ENCODE measurements at places on chromosomes 2 and 18.

GRCh38 chr2:9382604-9383235, 40.6 kb downstream of the ITGB1BP1 start:
- DNase-seq, result no peak

- DNase-seq, result peak; percentile 64
Measured at GRCh38 chr2:165016772-165017411, 61.6 kb upstream of the SLC38A11 start.

DNA sequence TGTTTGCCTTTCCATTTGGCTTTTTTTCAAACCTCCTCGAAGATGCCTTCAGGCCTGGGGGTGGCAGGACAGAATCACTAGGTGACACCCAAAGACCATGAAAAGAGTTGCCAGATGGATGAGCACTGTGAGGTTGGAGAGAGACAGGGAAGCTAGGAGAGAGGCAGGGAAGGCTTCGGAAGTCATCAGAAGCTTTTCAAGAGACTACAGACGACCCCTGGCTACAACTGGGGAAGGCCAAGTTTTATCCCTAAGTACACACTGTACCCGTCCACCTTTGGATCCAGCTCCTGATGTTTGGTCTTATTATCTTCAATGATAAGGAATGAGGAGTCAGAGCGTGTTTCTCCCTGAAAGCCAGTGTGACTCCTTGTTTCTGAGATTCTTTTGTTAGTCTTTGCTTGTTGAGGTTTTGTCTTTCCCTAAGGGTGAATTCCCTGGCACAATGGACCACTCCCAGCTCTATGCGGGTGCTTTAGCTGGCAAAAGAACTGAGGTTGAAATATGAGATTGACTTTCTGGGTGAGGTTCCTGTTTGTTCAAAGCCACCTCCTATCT, 33.4 kb upstream of the SLC9A2 start:
- DNase-seq, result no peak

DNA sequence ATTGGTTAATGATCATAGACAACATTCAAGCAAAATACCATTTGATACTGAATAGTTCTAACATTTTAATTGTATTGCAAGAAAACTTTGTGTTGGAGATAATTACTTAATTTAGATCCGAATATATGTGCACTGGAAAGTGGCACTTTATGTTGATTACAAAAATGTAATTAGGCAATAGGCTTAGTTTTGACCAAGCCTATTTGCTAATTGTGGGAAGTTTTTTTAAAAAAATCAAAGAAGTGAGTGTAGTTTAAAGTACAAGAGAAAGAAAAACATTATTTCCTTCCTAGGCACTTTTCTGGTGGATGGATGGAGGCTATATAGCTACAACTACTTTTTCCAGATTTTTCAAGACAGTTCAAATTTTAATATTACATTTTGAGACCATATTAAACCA, 18.3 kb upstream of the PELI1 start:
- DNase-seq, result no peak

DNA sequence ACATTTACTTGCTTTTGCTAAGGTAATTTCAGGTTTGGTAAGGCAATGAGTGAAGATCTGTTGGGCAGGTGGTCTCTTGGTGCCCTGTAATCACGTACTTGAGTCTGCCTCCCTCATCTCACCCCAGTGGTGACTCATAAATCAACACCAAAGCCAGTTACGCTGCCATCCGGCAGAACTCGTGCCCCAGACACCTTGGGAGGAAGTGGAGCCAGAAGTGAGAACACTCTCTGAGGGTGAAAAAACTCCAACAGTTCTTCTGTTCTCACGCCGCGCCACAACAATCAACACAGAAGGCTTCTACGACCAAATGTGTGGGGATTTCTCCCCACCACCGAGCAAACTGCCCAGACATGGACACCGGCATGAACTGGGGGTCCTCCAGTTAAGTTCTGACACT, 206.2 kb downstream of the ARL4C start:
- no peak for DNase-seq

- DNase-seq, result no peak
Measured at GRCh38 chr2:45670646-45671045, 19.2 kb downstream of the PRKCE start.

DNA sequence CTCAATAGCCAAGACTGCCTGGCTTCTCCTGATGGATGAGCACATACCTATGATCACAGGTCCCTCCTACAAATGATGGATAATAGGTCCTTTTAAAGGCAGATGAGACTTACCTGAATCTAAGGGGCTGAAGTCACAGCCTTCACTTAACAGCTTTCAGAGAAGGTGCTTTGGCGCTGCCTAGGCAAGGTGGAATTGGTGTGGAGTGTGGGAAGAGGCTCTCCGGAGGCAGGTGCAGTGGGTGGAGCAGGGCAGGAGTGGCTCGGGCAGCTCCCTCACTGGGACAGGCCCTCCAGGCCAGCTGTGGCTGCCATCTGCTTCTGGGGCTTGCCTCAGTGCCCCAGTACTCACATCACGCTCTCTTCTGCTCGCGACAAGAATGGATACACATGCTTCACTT, 99.0 kb upstream of the TPO start:
- no peak for DNase-seq

DNA sequence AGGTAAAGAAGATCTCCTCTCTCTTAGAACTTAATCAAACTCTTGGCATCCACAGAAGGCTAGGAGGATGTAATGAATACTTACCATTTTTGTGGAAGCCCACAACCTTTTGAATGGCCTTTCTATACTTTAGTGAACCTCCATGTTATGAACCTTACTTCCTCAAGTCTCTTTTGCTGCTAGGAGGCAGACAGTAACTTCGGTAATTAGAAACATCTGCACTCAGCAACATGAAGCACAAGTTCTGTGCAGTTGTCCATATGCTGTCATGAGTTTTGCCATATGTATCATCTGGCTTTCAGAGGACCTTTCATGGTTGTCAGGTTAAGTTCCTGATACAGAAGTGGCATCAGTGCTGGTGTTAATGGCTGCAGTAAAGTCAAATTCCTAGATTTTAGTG, 50.4 kb downstream of the PDK1 start:
- no peak for DNase-seq
